NCI-H226 (cell line): ENCODE measurements at places on chromosomes 11 and 22.

GRCh38 chr11:95145430-95146060, 55.9 kb downstream of the ENDOD1 start:
- no peak for DNase-seq

- no peak for DNase-seq
Measured at GRCh38 chr11:113484223-113484622, 9.0 kb upstream of the DRD2 start.

DNA sequence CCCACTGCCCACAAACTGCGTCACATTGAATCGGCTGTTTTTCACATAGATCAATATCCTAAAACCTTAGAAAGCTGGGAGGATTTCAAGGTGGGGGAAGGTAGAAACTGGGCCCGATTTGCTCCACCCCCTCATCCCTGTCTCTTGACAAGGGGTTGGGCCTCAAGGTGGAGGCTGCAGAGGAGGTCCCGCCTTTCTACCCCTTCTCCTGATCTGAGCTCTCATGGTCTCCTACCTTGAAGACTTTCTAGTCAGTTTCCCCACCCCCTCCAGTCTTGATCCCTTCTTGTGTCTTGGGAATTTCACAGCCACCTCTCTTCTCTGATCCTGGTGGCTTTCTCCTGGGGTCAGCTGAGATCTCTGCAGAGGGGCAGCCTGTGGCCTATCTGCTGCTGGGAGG, 4.5 kb upstream of the STARD10 start:
- DNase-seq, result no peak

- DNase-seq, result no peak
Measured at GRCh38 chr22:43230571-43230970, 43.6 kb upstream of the TTLL12 start.

GRCh38 chr11:38095268-38095667, 1497.2 kb upstream of the RAG2 start:
- DNase-seq, result no peak

- DNase-seq, result peak; percentile 40
Measured at GRCh38 chr11:57800444-57801182, 39.0 kb downstream of the CTNND1 start.

DNA sequence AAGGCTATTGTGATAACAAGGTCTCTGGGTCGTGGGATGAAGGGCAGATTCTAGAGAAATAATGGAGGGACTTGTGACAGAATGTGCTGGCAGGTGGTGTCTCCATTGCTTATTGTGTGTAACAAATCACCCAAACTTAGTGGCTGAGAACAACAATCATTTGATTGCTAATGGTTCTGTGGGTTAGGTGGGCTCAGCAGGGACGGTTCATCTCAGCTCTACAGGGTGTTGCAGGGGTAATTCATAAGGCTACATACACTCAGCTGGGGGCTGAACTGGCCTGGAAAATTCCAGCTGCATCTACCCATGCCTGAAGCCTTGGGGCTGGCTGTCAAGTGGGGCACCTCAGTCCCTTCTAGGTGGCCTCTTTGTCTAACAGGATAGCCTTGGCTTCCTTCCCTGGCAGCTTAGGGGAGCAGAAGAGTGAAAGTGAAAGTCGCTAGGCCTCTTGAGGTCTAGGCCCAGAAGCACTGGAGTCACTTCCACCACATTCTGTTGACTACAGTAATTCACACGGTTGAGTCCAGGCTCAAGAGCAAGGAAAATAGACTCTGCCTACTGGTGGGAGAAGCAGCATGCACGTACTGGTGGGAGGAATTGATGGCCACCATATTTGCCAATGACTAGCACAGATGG, 308.9 kb downstream of the MN1 start:
- DNase-seq, result no peak

DNA sequence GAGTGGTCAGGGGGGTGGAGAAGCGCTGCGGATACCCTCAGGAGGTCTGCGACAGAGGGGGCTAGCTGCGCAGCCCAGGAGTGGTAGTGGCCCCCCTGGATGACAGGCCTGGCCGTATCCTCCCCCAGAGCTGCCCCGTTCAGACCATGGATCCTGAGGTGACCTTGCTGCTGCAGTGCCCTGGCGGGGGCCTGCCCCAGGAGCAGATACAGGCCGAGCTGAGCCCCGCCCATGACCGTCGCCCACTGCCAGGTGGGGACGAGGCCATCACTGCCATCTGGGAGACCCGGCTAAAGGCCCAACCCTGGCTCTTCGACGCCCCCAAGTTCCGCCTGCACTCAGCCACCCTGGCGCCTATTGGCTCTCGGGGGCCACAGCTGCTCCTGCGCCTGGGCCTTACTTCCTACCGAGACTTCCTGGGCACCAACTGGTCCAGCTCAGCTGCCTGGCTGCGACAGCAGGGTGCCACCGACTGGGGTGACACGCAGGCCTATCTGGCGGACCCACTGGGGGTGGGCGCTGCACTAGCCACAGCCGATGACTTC, 505 bp downstream of the NUDT22 start:
- no peak for DNase-seq

GRCh38 chr11:58786693-58787092, 55.0 kb upstream of the GLYAT start:
- DNase-seq, result no peak

- no peak for DNase-seq
Measured at GRCh38 chr11:3197044-3197695, 21.4 kb downstream of the MRGPRG start.

DNA sequence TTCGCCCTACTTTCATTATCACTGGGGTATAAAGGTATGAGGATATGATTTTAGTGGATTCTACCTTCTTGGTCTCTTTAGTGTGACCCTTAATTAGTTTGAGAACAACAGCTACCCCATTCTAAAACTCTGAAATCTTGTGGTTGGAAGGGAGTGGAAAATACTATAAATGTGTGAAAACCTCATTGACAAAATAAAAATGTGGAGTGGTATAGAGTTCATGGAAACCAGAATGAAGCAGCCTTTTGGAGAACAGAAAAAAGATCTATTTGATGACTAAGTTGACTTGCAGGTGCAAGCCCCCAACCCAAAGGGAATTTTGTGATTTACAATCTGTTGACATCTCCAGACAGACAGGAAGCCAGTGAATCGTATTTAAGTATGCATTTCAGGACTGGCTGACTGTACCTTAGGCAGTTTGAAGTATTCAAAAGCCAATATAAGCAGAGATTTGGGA, 75.8 kb downstream of the GAS2 start:
- no peak for DNase-seq

- DNase-seq, result no peak
Measured at GRCh38 chr22:48050836-48051235, 1288.4 kb downstream of the TBC1D22A start.

- DNase-seq, result peak; percentile 76
Measured at GRCh38 chr11:32176223-32176934, 85.5 kb downstream of the RCN1 start.

GRCh38 chr11:125918140-125918840, 14.0 kb downstream of the DDX25 start:
- no peak for DNase-seq

GRCh38 chr22:46514592-46515207, 22.7 kb downstream of the CELSR1 start:
- peak; percentile 58 for DNase-seq

DNA sequence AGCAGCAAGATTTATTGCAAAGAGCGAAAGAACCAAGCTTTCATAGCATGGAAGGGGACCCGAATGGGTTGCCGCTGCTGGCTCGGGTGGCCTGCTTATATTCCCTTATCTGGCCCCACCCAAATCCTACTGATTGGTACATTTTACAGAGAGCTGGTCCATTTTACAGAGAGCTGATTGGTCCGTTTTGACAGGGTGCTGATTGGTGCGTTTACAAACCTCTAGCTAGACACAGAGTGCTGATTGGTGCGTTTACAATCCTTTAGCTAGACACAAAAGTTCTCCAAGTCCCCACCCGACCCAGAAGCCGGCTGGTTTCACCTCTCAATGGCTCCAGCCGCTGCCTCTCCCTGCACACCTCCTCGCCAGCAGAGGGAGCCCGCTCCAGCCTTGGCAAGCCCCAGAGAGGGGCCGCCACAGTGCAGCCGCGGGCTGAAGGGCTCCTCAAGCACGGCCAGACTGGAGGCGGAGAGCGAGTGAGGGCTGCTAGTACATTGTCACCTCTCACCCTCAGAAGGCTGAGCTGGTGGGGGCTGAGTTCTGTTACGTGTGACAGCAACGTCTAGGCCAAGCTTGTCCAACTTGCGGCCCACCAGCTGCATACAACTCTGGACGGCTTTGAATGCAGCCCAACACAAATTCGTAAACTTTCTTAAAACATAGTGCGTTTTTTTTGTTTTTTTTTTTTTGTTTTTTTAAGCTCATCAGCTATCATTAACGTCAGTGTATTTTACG, 8.7 kb downstream of the PTH start:
- no peak for DNase-seq

DNA sequence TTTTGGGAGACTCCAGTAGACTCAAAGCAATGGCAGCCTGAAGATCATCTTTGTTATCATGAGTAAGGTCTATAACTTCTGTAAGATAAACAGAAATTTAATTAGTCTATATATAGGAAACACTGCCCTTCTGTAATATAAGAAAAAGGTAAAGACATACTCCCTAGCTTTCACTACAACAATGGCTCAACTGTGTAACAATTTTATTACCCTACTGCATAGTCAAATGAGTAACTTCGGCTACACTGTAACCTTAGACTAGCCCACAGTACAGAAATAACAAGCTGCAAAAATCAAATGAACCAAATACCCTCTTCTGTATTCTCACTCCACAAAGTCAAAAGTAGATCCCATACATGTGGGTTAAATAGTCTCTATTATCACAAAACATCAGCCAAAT, 33.7 kb downstream of the USP28 start:
- DNase-seq, result no peak

- no peak for DNase-seq
Measured at GRCh38 chr11:86706338-86707131, 34.1 kb upstream of the ME3 start.

DNA sequence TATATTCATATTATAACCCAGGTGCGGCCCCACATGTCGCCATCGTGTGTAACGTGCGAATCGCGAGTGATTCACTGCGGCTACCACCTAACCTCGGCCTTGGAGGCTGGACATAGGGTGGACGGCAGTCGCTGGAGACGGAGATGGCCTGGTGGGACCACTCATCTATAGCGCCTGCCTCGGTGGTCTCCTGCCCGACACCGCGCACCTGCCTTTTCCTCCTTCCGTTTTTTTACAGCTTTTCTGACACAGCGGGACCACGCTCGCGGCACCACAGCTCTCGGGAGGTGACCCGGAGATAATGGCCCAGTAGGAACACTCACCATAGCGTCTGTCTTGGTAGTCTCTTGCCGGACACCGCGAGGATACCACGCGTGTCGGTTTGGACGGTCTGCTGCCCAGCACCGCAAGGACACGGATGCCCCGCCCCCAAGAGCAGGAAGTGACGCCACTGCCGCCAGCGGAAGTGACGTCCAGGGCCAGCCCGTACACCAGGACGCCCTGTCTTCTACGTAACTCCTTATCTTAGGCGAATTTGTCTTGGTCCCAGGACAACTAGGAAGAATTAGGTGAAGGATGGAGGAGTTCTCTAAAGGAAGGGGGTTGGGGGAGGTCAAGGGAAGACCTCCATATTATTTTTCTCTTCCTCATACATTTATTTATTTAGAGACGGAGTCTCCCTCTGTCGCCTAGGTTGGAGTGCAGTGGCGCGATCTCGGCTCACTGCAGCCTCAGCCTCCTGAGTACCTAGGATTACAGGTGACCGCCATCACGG, 6.4 kb downstream of the SNU13 start:
- peak; percentile 81 for DNase-seq

- DNase-seq, result peak; percentile 91
Measured at GRCh38 chr11:64241241-64241490, 271 bp downstream of the FKBP2 start.

DNA sequence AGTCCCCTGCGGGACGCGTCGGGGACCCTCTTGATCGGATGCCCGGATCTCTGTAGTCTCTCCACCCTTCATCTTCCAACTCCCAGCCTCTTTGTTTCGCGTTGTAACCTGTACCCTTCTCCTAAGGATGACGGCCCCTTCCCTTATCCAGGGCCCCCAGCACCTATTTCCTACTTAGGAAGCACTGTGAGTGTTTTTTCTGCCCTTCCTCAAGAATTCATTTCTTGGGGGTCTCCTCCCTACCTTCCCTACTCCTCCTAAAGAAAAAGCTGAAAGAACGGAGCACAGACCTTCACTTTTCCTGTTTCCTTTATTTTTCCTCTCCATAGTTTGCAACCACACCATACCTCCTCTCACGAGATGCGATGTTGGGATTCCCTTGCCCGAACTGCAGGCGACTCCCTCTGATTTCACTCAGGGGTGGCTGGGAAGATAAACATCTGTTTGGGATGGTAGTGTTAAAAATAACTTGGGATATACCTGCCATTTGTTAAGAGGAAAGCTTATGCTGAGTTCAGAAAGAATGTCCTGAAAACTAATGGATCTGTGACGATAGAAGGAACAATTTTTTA, 593 bp downstream of the FAM118B start:
- no peak for DNase-seq

DNA sequence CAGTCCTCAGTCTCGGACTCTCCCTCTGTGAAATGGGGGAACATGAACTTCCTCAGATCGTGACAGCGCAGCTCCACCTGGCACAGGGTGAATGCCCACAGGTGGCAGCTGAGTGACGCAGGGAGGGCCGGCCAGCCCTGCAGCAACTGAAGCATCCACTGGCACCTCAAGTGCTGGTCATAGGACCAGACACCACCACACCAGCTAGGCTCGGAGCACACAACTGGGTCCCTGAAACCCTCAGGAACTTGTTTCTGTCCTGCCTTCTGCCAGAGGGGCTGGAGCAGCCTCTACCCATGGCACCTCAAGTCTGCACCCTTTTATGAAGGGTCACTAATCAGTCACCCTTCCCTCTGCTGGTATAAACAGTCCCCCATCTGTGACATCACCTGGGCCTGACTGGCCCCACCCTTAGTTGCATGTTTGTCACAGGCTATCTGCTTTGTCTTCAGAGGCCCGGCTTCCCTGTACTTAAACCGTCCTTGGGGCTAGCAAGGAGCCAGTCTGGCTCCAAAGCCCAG, 7.4 kb upstream of the CDC42BPG start:
- no peak for DNase-seq

GRCh38 chr22:40678493-40679248, 613 bp upstream of the MCHR1 start:
- no peak for DNase-seq

GRCh38 chr11:2534134-2534956, 89.5 kb downstream of the KCNQ1 start:
- peak; percentile 56 for DNase-seq

DNA sequence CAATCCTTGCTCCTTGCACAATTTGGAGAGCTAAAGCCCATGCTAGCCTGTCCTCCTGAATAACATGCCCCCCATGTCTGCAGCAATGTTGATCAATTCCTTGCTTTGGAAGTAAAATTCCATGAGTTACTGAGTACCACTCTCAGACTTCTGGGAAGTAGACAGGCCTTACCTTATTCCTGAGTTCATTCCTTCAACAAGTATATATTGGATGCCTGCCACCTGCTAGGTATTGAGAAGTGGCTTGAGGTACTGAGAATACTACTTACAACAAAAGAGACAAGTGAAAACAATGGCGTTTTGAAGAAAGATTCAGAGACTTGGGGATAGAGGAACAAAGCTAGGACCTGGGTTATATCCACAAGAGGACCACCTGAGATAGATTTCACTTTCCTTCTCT, 12.4 kb downstream of the PATE2 start:
- DNase-seq, result no peak

GRCh38 chr11:59097113-59097708, 9.8 kb upstream of the FAM111B start:
- no peak for DNase-seq

- DNase-seq, result no peak
Measured at GRCh38 chr22:49451070-49451840, 376.4 kb downstream of the BRD1 start.
